HCEC 1CT (cell line): ENCODE measurements at places on chromosomes 11 and 22.
A peak's percentile ranks its signal among the peaks of the same experiment; 100 is the strongest.

DNA sequence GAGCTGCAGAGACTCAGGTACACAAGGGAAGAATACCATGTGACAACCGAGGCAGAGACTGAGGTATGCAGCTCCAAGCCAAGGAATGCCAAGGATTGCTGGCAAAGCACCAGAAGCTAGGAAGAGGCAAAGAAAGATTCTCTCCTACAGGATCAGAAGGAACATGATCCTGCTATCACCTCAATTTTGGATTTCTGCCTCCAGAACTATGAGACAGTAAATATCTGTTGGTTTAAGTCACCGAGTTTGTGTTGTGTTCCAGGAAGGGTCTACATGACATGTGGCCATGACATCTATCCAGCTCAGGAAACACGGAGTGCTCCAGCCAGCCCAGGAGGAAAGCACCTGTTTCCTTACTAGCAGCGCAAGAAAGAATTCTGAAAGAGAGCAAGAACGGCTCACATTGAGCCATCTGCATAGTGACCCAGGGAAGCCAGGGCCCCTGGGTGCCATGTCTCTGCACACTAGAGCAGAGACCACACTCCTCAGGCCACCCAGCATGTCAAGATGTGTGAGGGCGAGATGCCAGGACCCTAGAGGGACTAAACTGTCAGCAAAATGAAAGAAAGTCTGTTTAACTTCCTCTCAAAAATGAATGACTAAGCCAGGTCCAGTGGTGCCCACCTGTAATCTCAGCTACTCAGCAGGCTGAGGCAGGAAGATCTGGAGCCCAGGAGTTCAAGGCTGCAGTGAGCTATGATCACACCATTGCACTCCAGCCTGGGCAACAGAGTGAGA lies 35.6 kb upstream of the GALNT18 start:
- DNase-seq = no peak

GRCh38 chr11:18492888-18493287 lies 33.9 kb downstream of the TSG101 start:
- no peak for DNase-seq

GRCh38 chr11:122242731-122243130 lies 126.7 kb upstream of the BLID start:
- no peak for DNase-seq

GRCh38 chr11:75790986-75791385 lies 22.4 kb downstream of the DGAT2 start:
- DNase-seq = no peak

DNA sequence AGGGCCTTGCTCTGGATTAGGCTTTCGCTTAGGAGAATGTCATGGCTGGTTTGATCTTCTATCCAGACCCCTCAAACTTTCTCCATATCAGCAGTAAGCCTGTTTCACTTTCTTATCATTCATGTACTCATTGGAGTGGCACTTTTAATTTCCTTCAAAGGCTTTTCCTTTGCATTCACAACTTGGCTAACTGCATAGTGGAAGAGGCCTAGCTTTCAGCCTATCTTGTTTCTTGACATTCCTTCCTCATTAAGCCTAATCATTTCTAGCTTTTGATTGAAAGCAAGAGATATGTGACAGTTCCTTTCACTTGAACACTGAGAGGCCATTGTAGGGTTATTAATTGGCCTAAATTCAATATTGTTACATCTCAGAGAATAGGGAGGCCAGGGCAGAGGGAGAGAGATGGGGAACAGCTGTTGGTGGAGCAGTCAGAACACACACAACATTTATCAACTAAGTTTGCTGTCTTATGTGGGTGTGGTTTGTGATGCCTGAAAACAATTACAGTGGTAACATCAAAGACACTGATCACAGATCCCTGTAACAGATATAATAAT lies 37.7 kb upstream of the APOBEC3A start:
- DNase-seq = no peak

DNA sequence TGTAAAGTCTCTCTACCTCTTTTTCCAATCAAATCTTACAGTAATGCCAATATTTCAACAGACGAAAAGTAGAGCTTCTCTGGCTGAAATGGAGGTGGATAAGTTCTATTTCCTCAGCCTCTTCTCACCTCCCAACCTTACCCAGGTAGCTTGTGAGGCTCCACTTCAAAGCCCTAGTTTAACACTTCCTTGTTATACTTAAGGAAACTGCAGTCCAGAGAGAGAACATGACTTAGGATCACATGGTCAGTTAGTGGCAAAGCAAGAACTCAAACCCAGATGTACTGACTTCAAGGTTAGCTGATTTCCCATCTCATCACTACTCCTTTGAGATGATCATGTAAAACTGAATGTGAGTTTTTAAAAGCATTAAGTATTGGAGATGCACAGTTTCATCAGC lies 32.5 kb downstream of the PAK1 start:
- DNase-seq = no peak

GRCh38 chr11:22432291-22433093 lies 94.3 kb downstream of the SLC17A6 start:
- no peak for DNase-seq

- peak; percentile 57 for DNase-seq
These were observed 30.2 kb upstream of the APOBEC3A start for GRCh38 chr22:38927033-38927781.

DNA sequence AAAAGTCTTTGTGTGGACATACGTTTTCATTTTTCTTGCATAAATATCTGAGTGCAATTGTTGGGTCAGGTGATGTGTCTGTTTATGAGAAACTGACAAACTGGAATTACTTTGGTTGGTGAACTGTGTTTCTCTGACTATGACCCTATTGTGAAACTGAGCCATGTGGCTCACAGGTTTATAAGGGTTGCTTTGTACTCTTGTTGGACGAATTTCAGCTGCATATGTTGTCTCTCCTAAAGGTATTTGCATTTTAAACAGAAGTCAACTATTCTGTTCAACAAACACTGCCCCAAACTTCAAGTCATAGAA lies 34.4 kb upstream of the RASD2 start:
- DNase-seq = peak; percentile 54

- DNase-seq = no peak
These were observed 3.2 kb upstream of the MS4A10 start for GRCh38 chr11:60781981-60782316.
